ENCODE measurements at places on chromosomes 13 and 19.
A peak's percentile ranks its signal among the peaks of the same experiment; 100 is the strongest.

DNA sequence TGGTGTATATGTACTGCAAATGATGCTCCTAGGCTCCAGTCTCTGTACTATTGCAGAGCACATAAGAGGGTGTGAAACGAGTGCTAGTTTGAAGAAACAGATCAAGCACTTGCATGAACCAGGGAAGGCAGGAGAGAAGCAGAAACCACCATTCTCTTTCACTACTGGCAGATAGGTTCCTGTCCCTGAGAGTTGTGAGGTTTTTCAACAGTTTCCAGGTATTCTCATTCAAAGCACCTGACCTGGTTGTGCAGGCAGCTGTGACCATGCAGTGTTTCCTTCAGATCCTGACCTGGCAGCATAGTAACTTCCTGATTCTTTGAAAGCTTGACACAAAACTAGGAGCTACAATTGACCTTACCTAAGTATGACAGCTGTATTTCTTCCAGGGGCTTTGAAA is 164.9 kb downstream of the UFM1 start:
- DNase-seq: no peak

DNA sequence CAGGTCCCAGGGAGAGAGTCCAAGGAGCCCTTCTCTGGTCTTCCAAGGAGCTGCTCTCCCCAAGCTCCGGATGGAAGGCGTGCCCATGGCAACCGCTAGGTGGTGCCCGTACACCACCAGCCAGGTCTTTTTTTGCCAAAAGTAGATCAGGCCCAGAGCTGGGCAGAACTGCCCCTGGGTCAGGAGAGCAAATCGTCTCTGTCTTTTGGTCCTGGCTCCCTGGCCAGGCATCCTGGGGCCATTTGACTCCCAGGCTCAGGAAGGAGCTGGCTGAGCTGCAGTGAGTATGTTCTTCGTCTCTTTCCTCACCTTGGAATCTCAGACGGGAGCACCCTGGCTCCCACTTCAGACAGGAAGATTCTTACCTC is 24.6 kb upstream of the BCL3 start:
- DNase-seq: peak; percentile 92

- peak; percentile 91 for DNase-seq
Observed at GRCh38 chr19:38769635-38770211, 3.6 kb downstream of the LGALS7 start.

- no peak for DNase-seq
Observed at GRCh38 chr19:43634872-43635560, 4.6 kb downstream of the CADM4 start.

GRCh38 chr13:99980201-99980823 is 1.3 kb upstream of the ZIC2 start:
- peak; percentile 98 for DNase-seq

- no peak for DNase-seq
Observed at GRCh38 chr19:52640916-52641315, 2.8 kb upstream of the ZNF83 start.

DNA sequence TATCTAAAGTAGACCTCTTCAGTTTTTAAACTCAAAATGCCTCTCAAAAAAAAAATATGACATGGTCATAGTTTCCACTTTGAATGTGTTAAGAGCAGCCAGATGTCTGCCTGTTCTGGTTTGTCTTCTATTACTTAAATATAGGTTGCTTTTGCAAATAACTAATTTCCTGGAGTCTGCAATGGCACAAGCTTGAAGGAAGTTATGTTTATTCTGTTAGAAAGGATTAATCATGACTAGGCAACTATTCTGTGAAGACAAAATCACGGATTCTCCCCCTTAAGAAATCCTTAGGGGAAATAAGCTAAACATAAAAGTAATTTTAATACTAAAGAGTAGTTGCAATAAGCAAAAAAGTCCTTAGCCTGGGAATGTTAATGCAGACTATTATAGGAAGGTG is 26.3 kb downstream of the SKA3 start:
- DNase-seq: no peak

- DNase-seq: peak; percentile 29
Observed at GRCh38 chr13:35144166-35144890, 202.3 kb downstream of the NBEA start.

DNA sequence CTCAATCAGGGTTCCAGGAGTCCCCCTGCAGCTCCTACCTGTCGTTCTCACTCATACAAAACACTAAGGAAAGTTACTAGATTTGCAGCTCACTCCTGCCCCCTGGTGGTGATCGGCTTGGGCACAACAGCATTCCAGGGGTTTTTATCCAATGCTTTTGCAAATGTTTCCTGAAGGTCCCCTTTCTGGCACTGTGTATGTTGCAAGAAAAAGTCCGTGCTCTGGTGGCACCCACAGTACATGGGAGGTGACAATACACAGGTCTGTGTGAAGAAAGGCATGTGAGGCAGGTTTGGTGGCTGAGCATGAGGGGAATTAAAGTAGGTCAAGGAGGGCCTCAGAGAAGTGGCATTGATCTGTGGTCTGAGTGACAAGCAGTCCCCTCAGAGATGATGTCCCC is 8.6 kb upstream of the TYK2 start:
- peak; percentile 94 for DNase-seq

GRCh38 chr13:91303031-91303430 is 44.5 kb upstream of the MIR17HG start:
- DNase-seq: no peak

- no peak for DNase-seq
Observed at GRCh38 chr13:43782686-43783085, 4.1 kb downstream of the ENOX1 start.

DNA sequence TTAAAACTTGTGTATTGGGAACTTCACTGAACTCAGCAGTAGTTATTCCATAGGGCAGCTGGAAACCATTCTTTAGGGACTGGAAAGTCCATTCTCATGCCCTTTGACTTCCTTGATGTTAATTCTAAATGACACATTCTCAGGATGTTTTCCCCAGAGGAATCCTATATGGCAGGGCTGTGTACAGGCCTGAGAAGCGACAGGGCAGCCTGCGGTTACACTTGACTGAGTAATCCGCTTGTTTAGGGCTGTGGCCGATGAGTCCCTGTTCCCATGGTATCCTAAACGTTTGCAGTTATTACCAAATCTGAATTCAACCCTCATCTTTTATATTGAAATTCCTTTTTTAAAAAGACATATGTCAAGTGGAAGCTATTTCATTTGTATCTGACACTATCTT is 83.5 kb downstream of the COL4A2 start:
- DNase-seq: peak; percentile 88

- peak; percentile 53 for DNase-seq
Observed at GRCh38 chr19:40341601-40342482, 6.4 kb downstream of the C19orf47 start.

DNA sequence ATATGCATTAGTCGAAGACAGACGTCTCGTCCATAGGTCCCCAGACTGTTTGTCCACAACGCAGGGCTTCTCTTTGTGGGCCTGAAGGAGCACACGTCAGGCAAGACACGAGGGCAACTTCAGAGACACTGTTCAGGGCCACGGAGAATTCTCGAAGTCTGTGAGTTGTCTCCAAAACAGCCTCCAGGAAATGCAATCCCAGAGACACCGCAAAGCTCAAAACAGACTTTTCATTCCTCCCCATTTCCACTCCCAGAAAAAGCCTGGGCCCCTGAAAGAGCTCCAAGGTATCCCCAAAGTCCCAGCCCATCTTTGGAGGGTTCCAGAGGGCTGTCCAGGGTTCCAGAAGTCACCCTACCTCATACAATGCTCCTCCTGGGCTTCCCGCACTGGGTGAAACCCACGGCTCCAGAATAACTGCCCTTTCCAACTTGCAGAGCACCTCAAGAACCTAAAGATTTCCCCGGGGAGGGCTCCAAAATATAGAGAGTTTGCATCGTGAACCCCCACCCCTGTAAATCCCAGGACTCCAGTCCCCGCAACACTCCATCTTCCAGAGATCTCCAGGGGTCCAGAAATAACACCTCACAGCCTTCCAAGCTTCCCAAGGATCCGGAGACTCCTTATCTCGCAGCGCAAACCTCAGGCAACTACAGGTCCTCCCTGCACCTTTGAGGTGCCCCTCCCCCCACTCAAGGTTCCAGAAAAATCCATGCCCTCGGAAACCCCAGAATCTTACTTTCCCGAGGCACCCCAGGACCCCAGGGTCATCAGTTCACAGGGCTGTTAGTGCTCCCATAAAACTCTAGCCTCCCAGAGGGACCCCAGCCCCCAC is 687 bp upstream of the FTL start:
- DNase-seq: peak; percentile 92

GRCh38 chr13:82330499-82330898 is 1551.8 kb downstream of the SLITRK1 start:
- no peak for DNase-seq

GRCh38 chr13:113567681-113568080 is 16.9 kb upstream of the TFDP1 start:
- DNase-seq: no peak

GRCh38 chr19:8240274-8241229 is 31.4 kb downstream of the CERS4 start:
- DNase-seq: peak; percentile 96

- DNase-seq: no peak
Observed at GRCh38 chr13:66844933-66845332, 385.2 kb downstream of the PCDH9 start.

GRCh38 chr13:97567510-97568243 is 133.7 kb downstream of the RAP2A start:
- DNase-seq: no peak

- peak; percentile 29 for DNase-seq
Observed at GRCh38 chr13:94121686-94122085, 357.8 kb downstream of the DCT start.

GRCh38 chr19:30319876-30320275 is 52.3 kb upstream of the ZNF536 start:
- no peak for DNase-seq

GRCh38 chr13:100434010-100434763 is 154.4 kb downstream of the GGACT start:
- DNase-seq: no peak

GRCh38 chr13:95160112-95160906 is 140.9 kb downstream of the ABCC4 start:
- DNase-seq: no peak

DNA sequence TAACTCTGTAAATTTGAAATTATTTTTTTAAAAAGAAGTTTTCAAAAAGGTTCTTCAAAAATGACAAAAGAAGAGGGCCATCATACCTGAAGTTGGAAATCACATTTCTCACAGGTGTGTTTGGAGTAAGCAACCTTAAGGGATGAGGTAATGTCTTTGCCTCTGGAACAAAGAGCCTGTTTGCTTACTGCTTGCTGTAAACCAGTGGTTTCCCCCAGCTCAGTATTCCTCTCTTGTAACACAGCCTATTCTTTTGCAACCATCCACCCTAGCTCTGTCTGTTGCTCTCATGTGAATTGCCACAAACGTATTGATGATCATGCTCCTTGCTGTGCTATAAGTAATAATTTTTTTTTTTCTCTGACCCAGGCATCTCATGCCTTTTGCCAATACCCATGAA is 38.1 kb downstream of the UCHL3 start:
- no peak for DNase-seq

DNA sequence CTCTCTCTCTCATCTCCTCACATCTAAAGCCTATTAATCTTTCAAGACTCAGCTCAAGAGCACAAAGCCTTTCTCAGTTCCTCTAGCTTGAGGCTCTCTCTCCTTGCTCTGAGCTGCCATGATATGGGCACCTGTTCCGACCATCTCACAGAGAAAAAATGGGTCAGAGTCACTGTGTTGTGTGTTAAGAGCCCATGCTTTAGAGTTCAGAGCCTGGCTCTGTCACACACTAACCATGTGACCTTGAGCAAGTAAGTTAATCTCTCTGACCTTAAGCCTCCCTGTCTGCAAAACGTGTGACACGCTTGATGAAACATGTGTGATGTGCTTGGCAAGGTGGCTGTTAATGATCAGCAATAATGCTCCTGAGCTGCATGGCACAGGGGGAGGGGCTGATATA is 245.2 kb downstream of the DLEU7 start:
- no peak for DNase-seq

- no peak for DNase-seq
Observed at GRCh38 chr19:33022472-33023116, 42.1 kb downstream of the RHPN2 start.

- DNase-seq: peak; percentile 99
Observed at GRCh38 chr19:47699360-47699917, 13.8 kb upstream of the EHD2 start.

DNA sequence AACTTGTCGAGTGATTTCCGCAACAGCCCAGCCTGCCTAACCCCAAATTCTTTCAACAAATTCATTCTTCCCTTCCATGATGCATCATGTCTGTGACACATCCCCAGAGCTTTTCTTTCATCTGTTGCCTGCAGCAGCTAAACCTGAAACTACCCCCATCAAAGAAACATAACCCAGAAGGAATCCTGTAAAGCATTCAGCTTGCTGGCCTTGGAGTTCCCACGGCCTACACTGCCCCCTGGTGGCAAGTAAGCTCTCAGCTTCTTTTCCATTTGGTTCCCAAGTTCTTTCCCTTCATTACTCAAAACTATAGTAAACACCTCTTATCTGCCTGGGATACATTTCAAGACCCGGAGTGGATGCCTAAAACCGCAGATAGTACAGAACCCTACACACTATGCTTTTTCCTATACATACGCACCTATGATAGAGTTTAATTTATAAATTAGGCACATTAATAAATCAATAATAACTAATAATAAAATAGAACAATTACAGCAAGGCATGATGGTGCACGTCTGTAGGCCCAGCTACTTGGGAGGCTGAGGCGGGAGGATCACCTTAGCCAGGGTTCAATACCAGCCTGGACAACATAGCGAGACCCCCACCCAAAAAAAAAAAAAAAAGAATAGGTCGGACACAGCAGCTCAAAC is 7.4 kb downstream of the ETHE1 start:
- DNase-seq: peak; percentile 94

DNA sequence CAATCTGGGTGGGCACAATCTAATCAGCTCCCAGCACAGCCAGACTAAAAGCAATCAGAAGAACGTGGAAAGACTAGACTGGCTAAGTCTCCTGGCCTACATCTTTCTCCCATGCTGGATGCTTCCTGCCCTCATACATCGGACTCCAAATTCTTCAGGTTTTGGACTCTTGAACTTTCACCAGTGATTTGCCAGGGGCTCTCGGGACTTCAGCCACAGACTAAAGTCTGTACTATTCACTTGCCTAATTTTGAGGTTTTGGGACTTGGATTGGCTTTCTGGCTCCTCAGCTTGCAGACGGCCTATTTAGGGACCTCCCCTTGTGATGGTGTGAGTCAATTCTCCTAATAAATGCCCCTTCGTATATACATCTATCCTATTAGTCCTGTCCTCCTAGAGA is 66.6 kb upstream of the SOX21 start:
- no peak for DNase-seq

GRCh38 chr13:50893211-50893852 is 16.3 kb upstream of the RNASEH2B start:
- no peak for DNase-seq

- DNase-seq: peak; percentile 95
Observed at GRCh38 chr19:55283548-55284377, at the start of gene BRSK1. Gene BRSK1, plus strand, starts transcription at chr19:55283997. Its CDS starts 446 bp downstream, at chr19:55284443.

DNA sequence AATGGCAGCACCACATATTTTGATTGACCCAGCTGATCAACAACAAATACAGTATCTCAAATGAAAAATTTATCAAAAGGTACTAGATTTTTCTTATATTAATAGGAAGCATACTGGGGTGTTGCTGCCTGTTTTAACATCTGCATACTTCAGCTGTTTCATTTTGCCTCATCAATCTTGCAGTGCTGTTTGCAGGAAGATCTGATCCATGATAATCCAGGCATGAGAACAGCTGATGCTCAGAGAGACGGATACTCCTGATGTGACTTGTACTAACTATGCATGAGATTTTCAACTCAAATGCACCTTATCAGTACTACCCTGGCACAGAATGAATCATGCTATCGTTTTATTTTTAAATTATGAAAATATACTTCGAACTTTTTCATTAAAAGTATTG is 2136.8 kb downstream of the PCDH9 start:
- DNase-seq: peak; percentile 10

Data from osteoblast (primary cell).